ENCODE measurements at places on chromosomes 3 and 15. TPM values are rescaled to one million over a fixed set of nuclear protein-coding genes. Genes with fewer than 3 reads are reported as not detected.

DNA sequence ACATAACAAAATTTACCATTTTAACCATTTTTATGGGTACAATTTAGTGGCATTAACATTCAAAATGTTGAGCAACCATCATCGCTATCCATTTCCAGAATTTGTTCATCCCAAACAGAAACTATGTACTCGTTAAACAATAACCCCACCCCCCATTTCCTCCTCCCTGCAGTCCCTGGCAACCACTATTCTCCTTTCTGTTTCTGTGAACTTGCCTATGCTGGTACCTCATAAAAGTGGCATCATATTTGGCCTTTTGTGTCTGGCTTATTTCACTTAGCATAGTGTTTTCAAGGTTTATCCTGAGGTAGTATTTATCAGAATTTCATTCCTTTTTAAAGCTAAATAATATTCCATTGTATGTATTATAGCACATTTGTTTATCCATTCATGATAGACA lies 32.4 kb downstream of the C3orf80 start:
- no peak for DNase-seq

- DNase-seq: no peak
Measured at GRCh38 chr3:120145542-120146285, 51.5 kb upstream of the GSK3B start.

GRCh38 chr3:138675393-138675792 lies 66.8 kb downstream of the FAIM start:
- no peak for DNase-seq

GRCh38 chr3:84683493-84683892 lies 275.3 kb upstream of the CADM2 start:
- no peak for DNase-seq

DNA sequence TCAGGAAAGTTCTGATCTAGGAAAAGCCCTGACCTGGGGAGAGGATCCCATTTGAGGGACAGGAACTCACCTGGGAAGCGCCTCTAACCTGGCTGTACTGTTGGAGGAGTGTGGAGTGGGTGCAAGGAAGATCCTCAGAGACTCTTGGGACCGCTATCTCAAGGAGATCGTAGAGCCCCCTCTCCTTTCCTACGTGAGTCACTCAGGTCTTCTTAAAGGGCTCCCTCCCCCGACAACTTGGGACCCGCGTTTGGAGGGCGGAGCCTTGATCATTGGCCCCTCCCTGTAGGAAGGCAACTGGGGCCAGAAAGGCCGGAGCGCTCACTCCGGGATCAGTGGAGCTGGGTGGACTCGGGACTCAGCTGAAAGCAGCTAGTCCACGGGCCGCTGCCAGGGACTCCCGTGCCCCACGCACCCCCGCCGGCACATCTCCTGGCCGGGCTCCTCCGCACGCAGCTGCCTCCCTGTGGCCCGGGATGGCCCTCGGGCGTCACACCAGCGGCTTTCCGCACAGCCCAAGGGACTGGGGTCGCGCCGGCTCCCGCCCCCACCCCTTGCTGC lies 520 bp downstream of the SLC26A6 start:
- DNase-seq: no peak

DNA sequence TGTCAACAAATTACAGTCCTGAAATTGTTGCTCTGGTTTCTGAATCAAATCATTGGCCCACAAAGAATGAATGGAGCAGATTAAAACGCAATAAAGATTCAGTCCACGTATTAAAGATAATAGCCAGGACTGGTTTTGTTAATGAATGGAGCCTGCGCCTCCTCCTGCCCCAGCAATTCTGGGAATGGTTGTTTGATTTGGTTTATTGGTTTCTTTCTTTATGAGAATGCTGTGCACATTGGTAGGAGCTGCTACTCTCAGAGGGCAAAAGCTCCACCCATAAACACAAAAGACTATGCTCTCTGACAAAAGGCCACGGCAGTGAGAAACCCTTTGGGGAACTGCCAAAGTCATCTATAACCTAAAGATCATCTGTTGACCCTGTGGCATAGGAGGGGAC lies 261.1 kb downstream of the ABHD5 start:
- DNase-seq: no peak

DNA sequence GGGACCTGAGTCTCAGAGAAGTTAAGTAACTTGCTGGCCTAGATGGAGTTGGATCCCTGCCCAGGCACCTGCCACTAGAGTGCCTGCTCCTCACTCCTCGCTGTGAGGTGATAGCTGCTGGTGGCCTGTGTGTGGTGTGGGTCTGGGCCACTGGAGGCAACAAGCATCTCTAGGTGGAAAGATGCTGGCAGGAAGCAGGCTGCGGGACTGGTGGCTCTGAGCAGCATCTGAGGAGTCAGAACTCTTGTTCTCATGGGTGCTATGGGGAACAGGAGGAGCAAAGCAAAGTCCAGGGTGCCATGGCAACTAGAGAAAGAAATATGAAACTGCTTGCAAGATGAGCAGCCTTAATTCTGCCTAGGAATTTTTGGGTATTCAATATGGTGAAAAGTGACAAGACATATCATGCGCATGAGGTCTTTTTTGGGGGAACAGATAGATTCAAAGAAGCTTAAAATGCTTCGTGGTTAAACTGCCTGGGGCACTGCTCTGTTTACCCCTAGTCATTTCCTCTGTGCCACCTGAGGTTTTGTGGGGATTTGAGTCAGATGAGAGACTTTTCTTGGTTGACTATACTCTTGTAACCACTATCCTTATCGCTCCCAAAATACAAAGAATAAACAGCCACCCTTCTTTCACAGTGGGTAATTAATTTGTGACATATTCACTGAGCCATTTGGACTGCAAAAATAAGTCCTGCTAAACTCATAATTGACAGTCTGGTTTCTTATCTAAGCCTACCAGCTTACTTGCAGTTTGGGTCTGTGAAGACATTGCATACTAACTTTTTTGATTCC lies 50.3 kb downstream of the MED12L start:
- DNase-seq: no peak

GRCh38 chr15:68383161-68384074 lies 48.5 kb downstream of the ITGA11 start:
- no peak for DNase-seq

DNA sequence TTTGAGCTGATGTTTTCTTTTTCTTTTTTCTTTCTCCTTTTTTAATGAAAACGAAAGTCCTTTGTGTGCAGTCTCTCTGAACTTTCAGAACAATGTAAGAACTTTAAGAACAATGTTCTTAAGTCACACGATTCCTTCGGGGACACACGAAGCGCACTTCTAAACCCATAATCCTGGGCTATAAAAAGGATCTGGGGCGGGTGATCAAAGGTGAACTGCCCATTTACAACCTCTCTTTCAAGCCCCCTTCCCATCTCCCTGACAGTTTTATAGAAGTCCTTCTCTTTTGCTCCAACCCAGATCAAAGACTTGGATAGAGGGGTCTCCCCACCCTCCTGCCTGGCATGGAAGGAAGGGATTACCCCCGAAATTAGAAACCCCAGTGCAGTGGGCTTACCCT lies 126.8 kb downstream of the BDH1 start:
- DNase-seq: no peak

- no peak for DNase-seq
Measured at GRCh38 chr15:98896002-98896721, 111.4 kb downstream of the PGPEP1L start.

DNA sequence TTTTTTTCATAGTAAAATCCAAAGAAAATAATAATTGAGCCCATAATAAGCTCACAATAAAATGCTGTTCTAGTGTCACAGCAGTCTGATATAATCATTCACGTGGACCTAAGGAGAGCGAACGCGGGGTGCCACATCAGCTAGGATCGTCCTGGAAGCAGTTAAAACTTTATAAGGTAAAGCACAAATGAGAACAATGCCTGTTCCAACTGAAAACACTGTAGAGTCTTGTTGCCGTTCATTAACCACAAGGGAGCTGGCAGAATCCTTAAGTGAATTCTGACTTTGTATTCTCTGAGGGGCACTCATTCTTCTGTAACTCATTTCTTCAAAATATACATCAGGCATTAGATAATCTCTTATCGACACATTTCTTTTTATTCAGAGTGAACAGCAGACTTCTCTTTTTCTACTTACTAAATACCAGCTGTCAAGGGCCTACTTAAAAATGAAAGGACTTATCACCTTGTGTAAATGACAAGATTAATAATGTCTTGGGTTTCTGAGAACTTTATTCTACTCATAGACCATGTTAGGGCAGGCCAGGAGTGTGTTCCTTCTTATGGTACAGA lies 524.6 kb downstream of the MECOM start:
- DNase-seq: no peak

GRCh38 chr3:71095511-71096291 lies 487.8 kb downstream of the FOXP1 start:
- DNase-seq: no peak

DNA sequence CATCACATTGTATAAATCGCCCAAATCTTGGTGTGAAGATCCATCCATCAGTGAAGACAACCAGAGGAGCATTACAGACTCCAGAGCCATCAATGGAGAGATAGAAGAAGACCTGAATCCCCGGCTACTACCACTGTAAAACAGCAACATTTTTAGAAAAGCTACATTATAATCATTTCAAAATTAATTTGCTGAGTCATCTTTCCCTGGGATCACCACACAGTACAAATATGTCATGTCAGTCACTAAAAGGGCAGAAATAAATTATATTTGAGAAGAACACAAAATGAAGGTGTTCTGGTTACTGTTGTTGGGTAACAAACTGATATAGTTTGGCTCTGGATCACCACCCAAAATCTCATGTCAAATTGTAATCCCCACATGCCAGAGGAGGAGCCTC lies 218.5 kb upstream of the STT3B start:
- no peak for DNase-seq

DNA sequence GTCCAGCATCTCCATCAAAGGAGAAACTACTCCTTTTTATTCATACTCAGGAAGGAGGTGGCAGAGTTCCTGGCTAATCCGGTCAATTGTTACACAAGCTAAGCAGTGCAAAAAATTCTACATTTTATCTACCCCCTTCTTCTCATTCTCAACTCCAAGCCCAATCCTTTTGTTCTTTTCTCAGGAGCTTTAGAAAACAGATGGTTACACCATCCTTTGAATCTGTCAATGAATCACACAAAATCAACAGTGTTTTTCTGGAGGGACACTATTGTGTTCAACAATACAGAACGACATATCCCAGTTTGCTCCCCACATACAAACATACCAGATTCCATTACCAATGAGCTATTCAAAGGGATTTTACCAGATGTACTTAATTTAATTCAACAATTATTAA lies 362.1 kb downstream of the MAGI1 start:
- DNase-seq: no peak

DNA sequence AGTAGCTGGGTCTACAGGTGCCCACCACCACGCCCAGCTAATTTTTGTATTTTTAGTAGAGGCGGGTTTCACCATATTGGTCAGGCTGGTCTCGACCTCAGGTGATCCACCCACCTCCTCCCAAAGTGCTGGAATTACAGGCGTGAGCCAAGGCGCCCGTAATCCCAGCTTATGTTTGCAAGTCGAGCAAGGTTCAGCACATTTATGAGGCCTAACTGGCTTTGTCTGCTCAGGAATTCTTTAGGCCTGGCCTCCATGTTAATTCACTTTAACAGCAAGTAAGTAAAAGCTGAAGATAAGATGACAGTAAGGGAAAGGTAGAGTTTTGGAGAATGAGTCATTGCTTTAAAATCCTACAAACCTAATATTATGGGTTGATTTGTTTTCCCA lies 24.6 kb downstream of the SIDT1 start:
- DNase-seq: no peak

The HYAL2 gene
- 30.9 TPM for total RNA-seq

The TRANK1 gene
- 12.6 TPM for total RNA-seq

The RMDN3 gene
- 15.0 TPM for total RNA-seq

Data from occipital lobe (tissue), 3 donors.